ENCODE measurements at places on chromosomes 7 and 10. TPM values are rescaled to one million over a fixed set of nuclear protein-coding genes. Genes with fewer than 3 reads are reported as not detected.

GRCh38 chr7:124308384-124308783 is 275.5 kb upstream of the TMEM229A start:
- H3K27ac ChIP-seq = no peak overlapping the region
- no peaks in the 10 kb centered on the region for H3K27me3 ChIP-seq
- DNase-seq = no peak
- no peaks in the 10 kb centered on the region for H3K36me3 ChIP-seq
- H3K4me3 ChIP-seq = no peak overlapping the region
- no peaks in the 10 kb centered on the region for H3K4me1 ChIP-seq

DNA sequence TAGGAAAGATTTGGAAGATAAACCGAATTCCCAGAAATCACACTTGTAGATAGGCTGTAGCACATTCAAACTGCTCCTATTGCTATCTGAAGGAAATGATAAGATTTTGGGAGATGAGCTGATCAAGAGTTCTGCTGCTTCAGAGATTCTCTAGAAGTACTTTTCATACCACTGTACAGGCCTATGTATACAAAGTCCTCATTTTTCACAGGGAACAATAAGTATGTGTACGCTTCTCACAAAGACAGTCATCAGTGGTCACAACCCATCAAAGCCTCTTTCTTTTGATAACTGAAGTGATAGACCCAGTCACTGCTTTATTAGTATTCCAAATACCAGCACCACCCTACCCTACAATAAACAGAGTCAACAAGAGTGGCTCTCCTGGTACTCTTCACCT is 15.6 kb upstream of the SEPTIN7 start:
- no peak for DNase-seq
- H3K4me1 ChIP-seq = peaks cover 28% of the 10 kb centered on the region
- H3K27ac ChIP-seq = no peak overlapping the region
- no peaks in the 10 kb centered on the region for H3K27me3 ChIP-seq
- H3K36me3 ChIP-seq = no peaks in the 10 kb centered on the region

Gene MMD2
- not detected for total RNA-seq

DNA sequence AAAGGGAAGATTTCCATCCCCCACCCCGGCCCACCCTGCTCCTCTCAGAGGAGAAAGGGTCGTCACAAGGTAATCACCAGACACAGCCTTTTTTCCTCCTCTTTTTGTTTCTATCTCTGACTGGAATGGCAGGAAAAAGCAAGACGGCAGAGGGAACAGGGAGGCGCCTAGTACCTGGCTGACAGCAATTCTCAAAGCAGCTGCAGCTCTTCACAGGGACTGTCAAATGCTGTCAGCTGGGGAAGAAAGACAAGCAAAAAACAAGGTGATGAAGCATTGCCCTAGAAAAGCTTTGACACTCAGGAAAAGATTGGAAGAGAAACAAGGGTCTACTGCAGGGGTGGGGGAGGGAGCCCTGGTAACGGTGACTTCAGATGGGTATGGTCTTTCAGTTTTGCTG is 52.7 kb downstream of the GNA12 start:
- no peak for DNase-seq
- peaks cover 33% of the 10 kb centered on the region for H3K36me3 ChIP-seq
- no peak overlapping the region for H3K27ac ChIP-seq
- no peaks in the 10 kb centered on the region for H3K27me3 ChIP-seq

DNA sequence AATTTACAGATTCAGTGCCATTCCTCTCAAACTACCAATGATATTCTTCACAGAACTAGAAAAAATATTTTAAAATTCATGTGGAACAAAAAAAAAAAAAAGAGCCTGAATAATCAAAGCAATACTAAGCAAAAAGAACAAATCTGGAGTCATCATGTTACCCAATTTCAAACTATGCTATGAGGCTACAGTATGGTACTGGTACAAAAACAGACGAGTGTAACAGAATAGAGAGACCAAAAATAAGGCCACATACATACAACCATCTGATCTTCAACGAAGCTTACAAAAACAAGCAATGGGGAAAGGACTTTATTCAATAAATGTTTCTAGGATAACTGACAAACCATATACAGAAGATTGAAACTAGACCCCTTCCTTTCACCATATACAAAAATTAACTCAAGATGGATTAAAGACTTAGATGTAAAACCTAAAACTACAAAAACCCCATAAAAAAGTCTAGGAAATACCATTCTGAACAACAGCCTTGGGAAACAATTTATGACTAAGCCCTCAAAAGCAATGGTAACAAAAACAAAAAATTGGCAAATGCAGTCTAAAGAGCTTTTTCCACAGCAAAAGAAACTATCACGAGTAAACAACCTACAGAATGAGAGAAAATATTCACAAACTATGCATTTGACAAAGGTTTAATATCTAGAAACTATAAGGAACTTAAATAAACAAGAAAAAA is 207.7 kb downstream of the PTN start:
- no peaks in the 10 kb centered on the region for H3K4me1 ChIP-seq
- H3K36me3 ChIP-seq = no peaks in the 10 kb centered on the region
- DNase-seq = no peak
- H3K27ac ChIP-seq = no peak overlapping the region

GRCh38 chr7:48837266-48837665 is 87.1 kb upstream of the CDC14C start:
- H3K36me3 ChIP-seq = no peaks in the 10 kb centered on the region
- no peaks in the 10 kb centered on the region for H3K27me3 ChIP-seq
- DNase-seq = no peak
- H3K4me3 ChIP-seq = no peak overlapping the region
- H3K4me1 ChIP-seq = no peaks in the 10 kb centered on the region

- DNase-seq = no peak
- peaks cover 16% of the 10 kb centered on the region for H3K36me3 ChIP-seq
- H3K4me1 ChIP-seq = no peaks in the 10 kb centered on the region
Measured at GRCh38 chr10:87531908-87532622, 27.4 kb downstream of the MINPP1 start.

GRCh38 chr10:60208676-60209269 is 180.9 kb downstream of the ANK3 start:
- DNase-seq = peak; percentile 18
- H3K27me3 ChIP-seq = no peaks in the 10 kb centered on the region
- no peaks in the 10 kb centered on the region for H3K4me1 ChIP-seq
- H3K36me3 ChIP-seq = no peaks in the 10 kb centered on the region

- peaks cover 13% of the 10 kb centered on the region for H3K4me1 ChIP-seq
- DNase-seq = no peak
- H3K27ac ChIP-seq = no peak overlapping the region
- no peak overlapping the region for H3K4me3 ChIP-seq
Measured at GRCh38 chr7:45122975-45123860, 11.7 kb upstream of the TBRG4 start.

GRCh38 chr7:1758859-1759521 is 88.9 kb downstream of the ELFN1 start:
- no peaks in the 10 kb centered on the region for H3K36me3 ChIP-seq
- H3K4me1 ChIP-seq = peaks cover 34% of the 10 kb centered on the region
- DNase-seq = no peak
- peaks cover 3% of the 10 kb centered on the region for H3K27me3 ChIP-seq
- H3K27ac ChIP-seq = no peak overlapping the region

Gene SLC39A12
- total RNA-seq = not detected

Gene KCNMA1
- total RNA-seq = 0.02 TPM

- H3K36me3 ChIP-seq = no peaks in the 10 kb centered on the region
- peaks cover 14% of the 10 kb centered on the region for H3K4me1 ChIP-seq
- no peak overlapping the region for H3K4me3 ChIP-seq
- no peaks in the 10 kb centered on the region for H3K27me3 ChIP-seq
- DNase-seq = peak; percentile 20
Measured at GRCh38 chr7:30173058-30173897, 38.5 kb downstream of the MTURN start.

Gene NPFFR1
- total RNA-seq = not detected

Gene NME8
- not detected for total RNA-seq

DNA sequence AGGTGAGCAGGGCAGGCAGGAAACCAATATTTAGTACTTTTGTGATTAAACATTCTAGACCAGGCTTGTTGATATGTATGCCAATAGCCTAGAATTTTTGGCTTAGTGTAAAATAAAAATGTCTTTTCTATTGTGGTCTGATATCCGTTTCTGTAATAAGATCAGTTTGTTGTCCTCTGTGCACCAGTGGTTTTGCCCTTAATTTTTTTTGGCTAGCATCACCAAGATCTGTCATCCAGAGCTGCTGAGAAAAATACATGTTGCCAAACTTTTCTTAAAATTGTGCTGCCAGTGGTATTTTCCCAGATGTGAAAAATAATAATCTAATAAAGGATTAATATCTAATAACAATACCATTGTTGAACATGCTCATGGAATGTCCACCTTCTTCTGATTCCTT is 115.6 kb downstream of the TWIST1 start:
- H3K36me3 ChIP-seq = no peaks in the 10 kb centered on the region
- H3K27ac ChIP-seq = no peak overlapping the region
- DNase-seq = no peak
- H3K4me1 ChIP-seq = no peaks in the 10 kb centered on the region
- H3K4me3 ChIP-seq = no peak overlapping the region
- no peaks in the 10 kb centered on the region for H3K27me3 ChIP-seq
